IMR-90 (cell line): ENCODE measurements at places on chromosomes 6 and 20. TPM values are rescaled to one million over a fixed set of nuclear protein-coding genes. Genes with fewer than 3 reads are reported as not detected.

Gene C6orf52
- not detected in 2 replicates for total RNA-seq

Gene HLA-DQA1
- total RNA-seq = not detected in 2 replicates

Gene C20orf204
- total RNA-seq = 0.18 and 0.28 TPM in 2 replicates

DNA sequence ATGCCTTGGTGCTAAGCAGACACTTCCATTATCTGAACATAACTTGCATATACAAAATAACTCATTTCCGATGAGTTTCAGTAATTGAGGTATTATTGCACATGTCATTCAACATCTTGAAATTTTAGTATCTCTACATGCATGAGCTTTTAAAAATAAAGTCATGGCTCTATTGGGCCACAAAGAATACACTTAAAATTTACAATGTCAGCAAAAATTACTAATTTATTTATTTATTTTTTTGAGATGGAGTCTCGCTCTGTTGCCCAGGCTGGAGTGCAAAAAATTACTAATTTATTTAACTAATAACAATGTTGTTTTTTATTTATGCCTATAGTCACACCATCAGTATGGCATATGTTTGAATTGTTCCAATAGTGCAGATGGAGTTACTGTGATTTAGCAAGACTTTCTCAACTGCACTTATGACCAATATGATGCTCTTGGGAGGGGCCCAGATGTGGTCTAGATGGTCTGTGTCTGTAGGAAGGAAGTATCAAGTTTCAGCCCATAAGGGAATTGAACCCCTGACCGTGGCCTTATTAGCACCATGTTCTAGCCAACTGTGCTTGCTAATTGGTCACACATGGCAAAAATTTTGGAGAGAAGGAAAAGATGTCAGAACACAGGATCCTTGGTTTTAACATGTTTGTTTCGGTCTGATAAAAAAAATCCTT lies 370.7 kb upstream of the TSHZ2 start:
- no peak overlapping the region for H3K4me3 ChIP-seq
- H3K27ac ChIP-seq = no peak overlapping the region
- H3K27me3 ChIP-seq = no peaks in the 10 kb centered on the region
- DNase-seq = no peak

GRCh38 chr20:44851545-44851944 lies 34.0 kb upstream of the YWHAB start:
- H3K27me3 ChIP-seq = peaks cover 1% of the 10 kb centered on the region; the same call in 1 of the 2 replicates
- H3K4me1 ChIP-seq = no peaks in the 10 kb centered on the region
- no peak overlapping the region for H3K4me3 ChIP-seq

DNA sequence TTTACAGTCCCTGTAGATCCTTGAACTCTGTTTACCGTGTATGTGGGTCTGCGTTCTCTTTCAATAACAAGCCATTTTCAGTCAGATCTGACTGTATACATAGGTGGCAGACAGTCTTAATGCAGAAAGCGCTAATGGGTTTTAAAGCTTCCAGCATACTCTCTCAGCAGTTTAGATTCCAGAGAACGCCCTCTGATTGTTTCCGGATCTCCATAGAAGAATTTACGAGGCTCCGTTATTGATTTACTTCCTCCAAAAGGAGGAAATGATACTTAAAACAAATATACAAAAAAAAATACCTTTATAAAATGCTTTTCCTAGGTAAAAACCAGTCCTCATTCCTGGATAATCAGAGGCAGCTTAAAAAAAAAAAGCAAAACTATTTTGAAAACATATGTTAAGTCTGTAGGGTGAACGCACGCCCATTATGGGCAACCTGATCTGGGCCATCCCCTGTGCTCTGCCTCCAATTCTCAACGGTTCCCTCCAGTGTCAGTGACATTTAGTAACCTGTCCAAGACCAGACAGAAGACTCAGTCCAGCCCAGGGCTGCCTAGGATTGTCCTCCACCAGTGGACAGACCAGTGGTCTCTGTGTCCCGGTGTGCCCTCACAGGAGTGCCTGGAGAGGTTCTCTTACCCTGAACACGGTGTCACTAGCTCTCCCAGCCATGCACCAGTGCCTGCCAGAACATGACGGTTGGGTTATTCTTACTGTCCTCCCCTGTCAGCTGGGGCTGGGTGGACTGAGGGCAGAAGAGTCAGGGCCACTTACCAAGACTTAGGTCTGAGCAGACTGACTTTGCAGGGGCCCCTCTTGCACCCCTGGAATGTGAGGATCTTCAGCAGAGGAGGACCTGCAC lies 217.3 kb downstream of the ARID1B start:
- H3K27me3 ChIP-seq = no peaks in the 10 kb centered on the region
- H3K4me3 ChIP-seq = no peak overlapping the region
- peaks cover 10% of the 10 kb centered on the region for H3K4me1 ChIP-seq
- no peak for DNase-seq
- no peak overlapping the region for H3K27ac ChIP-seq

DNA sequence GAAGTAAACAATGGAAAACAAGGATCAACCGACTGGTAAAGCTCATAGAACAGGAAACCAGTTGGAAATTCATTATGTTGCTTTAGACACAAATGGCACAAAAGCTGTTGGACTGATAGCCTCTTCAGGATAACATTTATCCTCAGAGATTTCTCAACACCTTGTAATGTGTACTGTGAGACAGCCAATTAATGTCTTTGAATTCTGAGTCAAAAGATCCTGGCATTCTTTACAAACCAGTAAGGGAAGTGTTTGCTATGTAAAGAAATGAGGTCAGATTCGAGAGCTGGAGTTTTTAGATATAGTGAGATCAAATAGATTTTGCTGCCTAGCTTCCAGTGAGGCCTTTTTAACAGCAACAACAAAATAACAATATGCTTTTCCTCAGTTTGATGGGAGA lies 439.2 kb downstream of the C6orf118 start:
- no peak overlapping the region for H3K27ac ChIP-seq
- no peak overlapping the region for H3K4me3 ChIP-seq
- H3K4me1 ChIP-seq = no peaks in the 10 kb centered on the region
- H3K36me3 ChIP-seq = no peaks in the 10 kb centered on the region

- H3K4me1 ChIP-seq = no peaks in the 10 kb centered on the region
- H3K27me3 ChIP-seq = no peaks in the 10 kb centered on the region
- no peak overlapping the region for H3K4me3 ChIP-seq
- no peak for DNase-seq
- no peak overlapping the region for H3K27ac ChIP-seq
Observed at GRCh38 chr20:53097371-53097770, 125.2 kb downstream of the TSHZ2 start.

- no peak for DNase-seq
- H3K4me3 ChIP-seq = no peak overlapping the region
- peaks cover 8% of the 10 kb centered on the region; the same call in 1 of the 2 replicates for H3K27me3 ChIP-seq
- H3K27ac ChIP-seq = no peak overlapping the region
Observed at GRCh38 chr6:163616452-163616851, 201.9 kb downstream of the QKI start.

GRCh38 chr20:63432577-63433325 lies 39.7 kb downstream of the KCNQ2 start:
- H3K36me3 ChIP-seq = no peaks in the 10 kb centered on the region
- H3K4me3 ChIP-seq = no peak overlapping the region
- no peaks in the 10 kb centered on the region for H3K4me1 ChIP-seq
- no peak for DNase-seq
- H3K27me3 ChIP-seq = no peaks in the 10 kb centered on the region; the same call in 1 of the 2 replicates
- no peak overlapping the region for H3K27ac ChIP-seq
